Left renal cortex interstitium (tissue), 4 donors: ENCODE measurements at places on chromosomes 7 and 10. TPM values are rescaled to one million over a fixed set of nuclear protein-coding genes. Genes with fewer than 3 reads are reported as not detected.

GRCh38 chr7:5614600-5614999 lies 166.9 kb downstream of the RNF216 start:
- DNase-seq: no peak

Gene TDRD1
- polyA plus RNA-seq: not detected

- no peak for DNase-seq
Measured at GRCh38 chr7:55205124-55205955, 159.8 kb upstream of the LANCL2 start.

DNA sequence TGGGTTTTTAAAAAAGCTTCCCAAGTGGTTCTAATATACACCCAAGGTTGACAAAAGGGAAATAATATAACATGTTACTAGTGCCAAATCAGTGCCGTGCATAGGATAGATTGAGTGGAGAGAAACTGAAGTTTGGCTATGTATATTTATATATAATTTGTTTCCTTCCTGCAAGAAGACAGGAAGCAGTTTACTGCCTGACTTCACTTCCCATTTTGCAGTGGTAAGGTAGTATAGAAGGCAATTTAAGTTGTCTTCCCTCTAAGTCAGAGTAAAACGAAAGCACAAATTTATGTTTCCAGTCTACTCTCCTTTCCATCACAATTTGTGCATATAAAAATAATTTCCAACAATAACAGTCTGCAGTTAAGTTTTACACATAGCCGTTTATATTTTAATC lies 3.4 kb upstream of the HYCC1 start:
- DNase-seq: no peak

GRCh38 chr10:46237815-46238510 lies 48.8 kb upstream of the ANTXRL start:
- DNase-seq: no peak

GRCh38 chr7:29494350-29494749 lies 69.3 kb upstream of the PRR15 start:
- DNase-seq: no peak

DNA sequence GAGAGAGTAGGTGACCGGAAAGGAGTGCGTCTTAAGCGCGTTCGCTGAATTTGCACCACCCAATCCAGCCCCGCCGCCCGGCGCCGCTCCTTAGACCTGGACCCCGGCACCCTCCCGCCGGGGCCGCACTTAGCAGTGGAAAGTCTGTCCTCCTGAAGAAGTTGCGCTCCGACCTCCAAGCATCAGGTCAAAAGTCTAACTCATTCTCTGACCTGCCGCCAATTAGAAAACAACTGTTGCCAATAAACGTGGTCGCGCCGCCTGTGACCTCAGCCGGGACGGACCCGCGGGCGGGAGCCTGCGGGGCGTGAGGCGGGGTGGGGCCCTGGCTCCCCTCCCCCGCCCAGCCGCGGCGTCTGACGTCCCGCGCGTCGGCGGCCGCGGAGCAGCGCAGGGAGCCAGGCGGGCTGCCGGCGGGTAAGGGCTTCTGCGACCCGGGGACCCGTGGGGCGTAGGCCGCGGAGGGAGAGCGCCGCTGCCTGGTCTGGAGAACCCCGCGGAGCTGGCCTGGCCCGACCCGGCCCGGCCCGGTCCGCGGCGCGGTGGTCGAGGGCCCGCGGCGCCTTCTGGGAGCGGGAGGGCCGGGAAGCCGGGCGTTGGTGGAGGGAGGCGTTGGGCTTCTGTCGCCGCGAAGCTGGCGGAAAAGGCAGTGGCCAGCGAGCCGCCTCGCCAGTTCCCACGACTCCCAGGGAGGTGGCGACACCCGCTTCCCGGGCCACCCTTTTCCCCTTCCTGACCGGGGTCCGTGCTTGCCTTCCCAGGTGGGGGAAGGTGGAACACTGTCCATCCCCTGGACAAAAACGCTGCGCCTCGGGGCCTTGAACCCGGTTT lies at the start of gene BCAP29:
Gene BCAP29, plus strand, starts transcription at position 362 of the 831 bp plus-strand sequence. CDS start 527 bp downstream, outside the sequence.
- DNase-seq: peak; percentile 55
